ENCODE measurements at places on chromosomes 16 and 17. TPM values are rescaled to one million over a fixed set of nuclear protein-coding genes. Genes with fewer than 3 reads are reported as not detected.

NLRC3 gene
- 92.6 TPM for total RNA-seq

ADGRG3 gene
- 0.13 TPM for total RNA-seq

DNA sequence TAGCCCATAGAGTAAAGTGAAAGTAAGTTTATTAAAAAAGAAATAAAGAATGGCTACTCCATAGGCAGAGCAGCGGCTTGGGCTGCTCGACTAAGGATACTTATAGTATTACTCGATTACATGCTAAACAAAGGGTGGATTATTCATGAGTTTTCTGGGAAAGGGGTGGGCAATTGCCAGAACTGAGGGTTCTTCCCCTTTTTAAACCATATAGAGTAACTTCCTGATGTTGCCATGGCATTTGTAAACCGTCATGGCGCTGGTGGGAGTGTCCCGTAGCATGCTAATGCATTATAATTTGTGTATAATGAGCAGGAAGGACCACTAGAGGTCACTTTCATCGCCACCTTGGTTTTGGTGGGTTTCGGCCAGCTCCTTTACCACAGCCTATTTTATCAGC is 13.3 kb upstream of the GAS7 start:
- no peak overlapping the region for H3K4me3 ChIP-seq
- no peaks in the 10 kb centered on the region for H3K36me3 ChIP-seq
- H3K27ac ChIP-seq, result no peak overlapping the region
- H3K4me1 ChIP-seq, result no peaks in the 10 kb centered on the region
- H3K27me3 ChIP-seq, result no peaks in the 10 kb centered on the region

- H3K36me3 ChIP-seq, result no peaks in the 10 kb centered on the region
- peak overlapping the region; percentile 59 for H3K27ac ChIP-seq
- no peak overlapping the region for H3K4me3 ChIP-seq
- peaks cover 22% of the 10 kb centered on the region for H3K4me1 ChIP-seq
Measured at GRCh38 chr17:39939588-39940419, 12.3 kb downstream of the LRRC3C start.
